Vagina (tissue), 2 donors: ENCODE measurements at places on chromosomes 16 and 17. TPM values are rescaled to one million over a fixed set of nuclear protein-coding genes. Genes with fewer than 3 reads are reported as not detected.
A peak's percentile ranks its signal among the peaks of the same experiment; 100 is the strongest.

DNA sequence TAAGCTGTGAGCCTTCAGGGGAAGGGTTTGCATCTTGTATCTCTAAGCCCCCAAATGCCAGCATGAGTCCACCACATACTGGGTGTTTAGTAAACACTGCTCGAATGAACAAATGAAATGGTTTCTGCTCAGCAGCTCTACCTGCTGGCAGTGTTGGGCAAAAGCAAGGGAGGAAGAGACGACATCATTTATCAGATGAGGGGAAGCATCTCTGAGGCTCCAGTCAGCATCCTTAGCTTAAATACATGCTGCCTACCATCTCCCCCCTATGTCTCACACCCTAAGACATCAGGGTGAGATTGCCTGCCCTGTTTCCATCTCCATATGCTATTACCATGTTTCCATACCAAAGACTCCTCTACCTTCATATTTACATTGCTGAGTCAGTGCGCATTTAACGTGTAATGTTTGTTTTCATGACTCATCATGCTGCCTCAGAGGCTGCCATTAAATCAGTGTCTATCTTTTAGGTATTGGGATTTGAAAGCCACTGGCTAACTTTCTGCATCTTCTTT, 379.8 kb downstream of the UTP18 start:
- DNase-seq: no peak

GRCh38 chr16:84085773-84086172, 31.0 kb downstream of the MBTPS1 start:
- DNase-seq: no peak

Gene KCNG4
- not detected for total RNA-seq

DNA sequence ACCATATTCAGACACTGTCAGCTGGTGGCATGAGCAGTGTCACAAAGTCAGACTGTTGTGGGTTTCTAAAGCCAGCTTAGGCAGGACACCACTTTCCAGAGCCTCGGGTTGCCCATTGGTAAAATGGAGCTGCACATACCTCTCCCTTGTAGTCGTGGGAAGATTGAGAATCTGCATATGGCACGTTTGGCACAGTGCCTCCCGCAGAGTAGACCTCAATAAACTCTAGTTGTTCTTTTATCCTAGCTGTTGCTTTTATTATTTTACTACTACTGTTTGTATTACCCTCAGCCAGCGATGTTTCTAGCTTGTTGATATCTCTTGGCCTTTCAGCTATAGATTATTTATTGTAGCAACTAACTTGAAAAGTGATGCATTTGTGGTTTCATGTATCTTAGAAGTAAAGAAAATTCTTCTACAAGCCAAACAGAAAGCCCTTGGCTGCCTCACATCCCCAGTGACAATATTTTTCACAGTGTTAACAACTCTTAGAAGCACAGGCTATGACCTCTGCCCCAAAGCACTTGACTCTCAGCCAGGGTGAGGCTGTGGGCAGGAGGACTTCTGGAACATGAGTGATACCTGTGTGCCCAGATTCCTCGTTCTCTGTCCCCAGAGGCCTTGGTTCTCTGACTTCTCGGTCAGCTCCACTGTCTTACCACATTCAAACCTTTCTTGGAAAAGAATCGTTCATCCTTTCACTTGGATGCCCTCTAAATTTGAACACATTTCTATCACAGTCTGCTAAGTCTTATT, 351.6 kb downstream of the SNX29 start:
- DNase-seq: no peak

GRCh38 chr17:41785859-41786226, 668 bp downstream of the JUP start:
- no peak for DNase-seq

DNA sequence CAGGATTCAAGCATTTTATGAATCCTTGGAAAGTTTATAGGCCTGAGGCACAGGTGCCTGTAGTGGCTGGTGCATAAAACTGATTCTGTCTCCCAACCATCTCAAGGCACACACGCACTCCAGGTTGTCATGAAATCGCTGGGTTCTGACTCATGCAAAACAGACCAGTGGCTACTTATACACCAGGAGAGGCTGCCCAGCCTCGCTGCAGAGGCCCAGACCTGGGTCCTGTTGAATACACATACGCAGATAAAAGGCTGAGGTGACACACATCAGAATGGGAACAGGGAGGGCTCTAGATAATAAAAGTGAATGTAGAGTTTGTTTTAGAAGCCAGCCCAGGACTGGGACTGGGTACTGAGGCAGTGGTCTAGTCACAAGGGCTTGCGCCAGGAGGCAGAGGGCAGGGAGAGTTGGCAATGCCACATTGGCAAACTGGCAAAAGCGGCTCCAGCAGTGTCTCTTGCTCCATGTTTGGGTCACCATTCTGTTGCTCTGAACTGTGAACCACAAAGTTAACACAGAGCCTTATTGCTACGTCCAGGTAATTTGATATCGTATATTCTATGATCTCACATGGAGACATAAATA, 13.6 kb downstream of the OR1D5 start:
- peak; percentile 80 for DNase-seq

DNA sequence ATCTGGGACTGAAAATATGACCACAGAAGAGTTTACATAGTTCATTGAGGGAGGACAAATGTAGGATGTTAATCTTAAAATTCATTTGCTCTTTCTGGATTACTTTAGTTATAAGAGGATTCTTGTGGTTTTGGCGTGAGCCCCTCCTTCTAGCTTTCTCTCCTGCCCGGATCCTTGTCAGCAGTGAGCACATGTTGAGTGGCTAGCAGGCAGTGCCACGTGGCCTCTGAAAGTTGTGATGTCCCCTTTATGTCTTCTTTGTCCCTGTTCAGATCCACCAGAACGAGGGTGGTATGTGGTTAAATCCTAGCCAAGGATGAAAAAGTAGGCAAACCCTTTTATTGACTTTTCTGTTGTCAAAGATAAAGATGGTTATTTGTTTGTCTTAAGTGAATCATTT, 83.8 kb downstream of the GNAO1 start:
- no peak for DNase-seq

GRCh38 chr16:70713824-70714223, 28.0 kb upstream of the MTSS2 start:
- DNase-seq: no peak

Gene SLC6A2
- total RNA-seq: 9.6 TPM

Gene HS3ST6
- total RNA-seq: 4.4 TPM

Gene CACNG5
- not detected for total RNA-seq

- no peak for DNase-seq
Measured at GRCh38 chr17:50114849-50115357, 15.1 kb downstream of the SAMD14 start.

- no peak for DNase-seq
Measured at GRCh38 chr17:61397086-61397842, 2.4 kb upstream of the TBX2 start.

- no peak for DNase-seq
Measured at GRCh38 chr17:62075308-62075815, 10.3 kb upstream of the MED13 start.

Gene MMP15
- 2.9 TPM for total RNA-seq

Gene HLF
- 14.7 TPM for total RNA-seq

- no peak for DNase-seq
Measured at GRCh38 chr16:56789360-56789759, 59.4 kb downstream of the NUP93 start.

Gene FSCN2
- 6.6 TPM for total RNA-seq

- no peak for DNase-seq
Measured at GRCh38 chr17:67364847-67365737, 1.3 kb downstream of the PSMD12 start.

DNA sequence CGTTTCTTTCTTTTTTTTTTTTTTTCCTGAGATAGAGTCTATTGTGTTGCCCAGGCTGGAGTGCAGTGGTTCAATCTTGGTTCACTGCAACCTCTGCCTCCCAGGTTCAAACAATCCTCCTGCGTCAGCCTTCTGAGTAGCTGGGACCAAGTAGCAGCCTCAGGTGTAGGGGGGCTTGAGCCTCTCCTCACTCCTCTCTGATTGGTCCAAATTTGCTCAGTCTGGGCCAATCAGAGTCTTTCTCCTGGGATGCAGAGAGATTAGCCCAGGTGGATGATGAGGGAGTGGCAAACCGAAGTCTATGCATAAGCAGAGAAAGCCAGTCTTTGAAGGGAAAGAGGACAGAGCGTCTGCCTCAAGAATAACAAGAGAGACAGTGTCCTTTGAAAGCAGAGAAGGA, 99.0 kb downstream of the BMERB1 start:
- DNase-seq: no peak
